NCI-H2081 (cell line): ENCODE measurements at places on chromosomes 7 and 10.

DNA sequence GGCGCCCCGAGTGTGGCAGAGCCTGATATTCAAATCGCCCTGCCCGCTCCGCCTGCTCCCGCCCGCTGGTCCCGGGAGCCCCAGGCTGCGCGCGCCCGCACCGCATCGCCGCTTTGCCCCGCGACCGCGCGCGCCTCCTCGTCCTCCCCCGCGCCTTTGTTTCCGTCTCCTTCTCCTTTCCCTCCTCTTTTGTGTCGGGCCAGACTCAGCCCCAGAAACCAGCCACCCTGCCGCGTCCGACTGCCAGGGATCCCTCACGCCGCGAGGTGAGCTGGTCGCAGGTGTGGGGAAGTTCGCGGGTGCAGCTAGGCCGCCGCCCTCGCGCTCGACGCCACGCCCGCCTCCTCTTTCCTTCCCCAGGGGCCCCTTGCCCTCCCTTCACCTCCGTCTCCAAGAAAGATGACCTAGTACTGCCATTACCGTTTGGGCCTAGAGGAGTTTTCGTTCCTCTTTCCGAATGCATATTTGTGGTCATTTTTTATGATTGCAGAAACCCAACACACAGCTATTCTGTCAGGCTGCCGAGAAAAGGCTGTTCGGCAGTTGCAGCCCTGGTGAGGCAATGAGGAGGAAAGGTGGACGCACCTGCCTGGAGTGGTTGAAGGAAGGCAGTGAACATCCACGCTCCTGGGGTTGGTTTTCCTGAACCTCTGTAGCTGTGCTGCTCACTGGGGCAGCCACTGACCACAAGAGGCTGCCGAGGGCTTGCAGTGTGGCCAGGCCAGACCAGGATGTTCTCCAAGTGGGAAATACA, 107.3 kb downstream of the SNX10 start:
- peak; percentile 75 for DNase-seq

- DNase-seq = no peak
These were observed 367.9 kb downstream of the TYW1 start for GRCh38 chr7:67364441-67365017.

DNA sequence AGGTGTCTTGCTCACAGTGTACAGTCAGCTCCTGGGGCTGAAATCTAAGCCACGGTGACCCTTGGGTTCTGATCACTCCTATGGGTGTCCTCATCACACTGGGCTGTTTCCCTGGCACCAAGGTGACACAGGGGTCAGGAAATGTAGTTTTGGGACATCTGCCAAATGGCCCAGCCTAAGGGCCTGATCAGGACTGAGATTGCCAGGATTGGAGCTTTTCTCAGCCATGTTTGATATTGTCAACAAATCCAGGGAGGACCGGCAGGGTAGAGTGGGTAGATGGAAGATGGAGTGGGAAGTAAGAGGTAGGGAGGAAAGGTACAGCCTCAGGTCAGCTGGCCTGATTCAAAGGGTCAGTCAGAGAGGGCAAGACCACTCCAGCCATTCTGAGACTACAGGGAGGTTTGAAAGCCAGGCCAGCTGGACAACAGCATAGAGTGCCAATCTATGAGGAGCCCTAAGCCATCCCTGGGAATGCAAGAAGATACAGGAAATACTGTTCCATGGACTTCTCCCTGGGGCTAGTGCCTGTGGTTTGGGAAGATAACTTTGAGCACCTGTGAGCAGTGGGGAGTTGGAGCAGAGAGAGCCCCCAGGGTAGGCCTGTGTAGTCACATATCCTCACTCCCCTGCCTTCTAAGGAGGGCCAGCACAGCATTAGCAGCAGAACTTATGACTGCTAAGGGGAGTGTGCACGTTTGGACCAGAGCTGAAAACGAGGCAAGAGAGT, 377.3 kb upstream of the ZMIZ1 start:
- no peak for DNase-seq

DNA sequence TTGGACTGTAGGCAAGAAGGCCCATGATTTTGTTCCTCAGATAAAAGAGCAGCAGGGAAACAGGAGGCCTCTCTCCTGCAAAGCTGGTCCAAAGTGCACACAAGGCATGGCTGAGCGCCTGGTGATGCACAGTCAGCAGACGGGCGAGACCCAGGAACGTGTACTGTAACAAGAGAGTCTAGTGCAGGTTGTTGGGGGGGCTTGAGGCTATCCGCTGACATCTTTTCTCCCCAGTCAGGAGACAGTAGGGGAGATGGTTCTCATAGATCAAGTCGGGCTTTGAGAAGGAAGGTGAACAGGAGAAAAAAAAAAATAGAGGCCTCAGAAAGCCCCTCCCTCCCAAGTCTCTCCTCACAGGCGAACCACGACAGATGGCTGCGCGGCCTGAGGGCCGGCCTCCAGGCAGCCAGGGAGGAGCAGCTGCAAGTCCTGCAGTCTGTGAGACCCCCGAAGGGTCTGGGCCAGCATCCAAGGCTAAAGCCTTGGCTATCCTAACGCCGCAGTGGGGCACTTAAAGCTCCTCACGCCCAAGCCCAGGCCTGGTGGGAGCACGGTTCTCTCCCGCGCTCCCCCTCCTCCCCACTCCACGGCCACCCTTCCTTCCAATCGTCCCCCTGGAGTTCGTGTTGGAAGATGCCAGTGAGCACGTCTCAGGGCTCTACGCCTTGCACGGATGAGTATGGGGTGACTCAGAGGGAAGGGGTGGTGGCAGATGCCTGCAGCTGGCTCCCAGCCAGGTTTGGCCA, 68.3 kb downstream of the PRKAG2 start:
- no peak for DNase-seq

- no peak for DNase-seq
These were observed 7.3 kb downstream of the ASB13 start for GRCh38 chr10:5658871-5659618.
